ENCODE measurements at places on chromosomes 1 and 21.

GRCh38 chr1:219660666-219661463, 48.0 kb upstream of the ZC3H11B start:
- DNase-seq = peak; percentile 75

GRCh38 chr1:52653207-52653849, 20.4 kb downstream of the SHISAL2A start:
- DNase-seq = no peak

- no peak for DNase-seq
Observed at GRCh38 chr1:28244549-28245251, 8.8 kb downstream of the ATP5IF1 start.

GRCh38 chr1:226104671-226105121, 42.2 kb downstream of the H3-3A start:
- DNase-seq = no peak

- no peak for DNase-seq
Observed at GRCh38 chr1:75519651-75520427, 91.1 kb downstream of the SLC44A5 start.

GRCh38 chr1:48182439-48182838, 40.1 kb upstream of the SLC5A9 start:
- no peak for DNase-seq

DNA sequence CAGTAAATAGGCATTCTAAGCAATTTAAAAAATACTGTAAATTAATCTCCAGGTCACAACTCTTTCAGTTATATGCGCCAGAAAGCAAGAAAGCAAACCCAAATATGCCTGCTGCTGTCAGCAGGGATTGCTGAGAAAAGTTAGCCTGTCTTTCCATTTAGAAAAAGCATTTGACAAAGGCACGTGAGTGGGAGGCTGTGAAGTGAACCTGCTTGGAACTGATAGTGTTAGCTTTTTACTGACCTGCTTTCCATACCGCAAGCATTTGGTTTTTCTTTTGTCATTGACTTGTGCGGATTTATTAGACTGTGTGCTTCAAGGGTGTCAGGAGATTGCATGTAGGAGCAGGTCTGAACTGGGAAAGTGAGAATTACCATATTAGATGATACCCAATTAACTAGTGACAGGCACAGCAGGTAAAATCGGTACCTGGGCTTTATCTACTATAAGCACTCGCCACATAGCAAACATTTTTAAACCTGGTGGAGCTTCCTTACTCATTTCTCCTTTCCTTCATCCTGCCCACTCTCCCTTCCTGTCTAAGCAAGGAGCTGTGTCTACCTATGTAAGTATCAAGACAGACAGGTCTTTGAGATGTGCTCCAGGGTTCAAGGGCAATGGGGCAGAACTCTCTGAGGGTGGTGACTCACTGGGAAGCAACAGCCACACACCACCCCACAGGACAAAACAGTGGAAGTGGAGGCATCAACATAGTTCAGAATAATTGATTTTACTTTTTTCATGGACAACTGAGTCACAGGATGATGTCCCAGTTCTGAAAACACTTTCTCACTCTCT, 323.9 kb downstream of the DISC1 start:
- DNase-seq = no peak

DNA sequence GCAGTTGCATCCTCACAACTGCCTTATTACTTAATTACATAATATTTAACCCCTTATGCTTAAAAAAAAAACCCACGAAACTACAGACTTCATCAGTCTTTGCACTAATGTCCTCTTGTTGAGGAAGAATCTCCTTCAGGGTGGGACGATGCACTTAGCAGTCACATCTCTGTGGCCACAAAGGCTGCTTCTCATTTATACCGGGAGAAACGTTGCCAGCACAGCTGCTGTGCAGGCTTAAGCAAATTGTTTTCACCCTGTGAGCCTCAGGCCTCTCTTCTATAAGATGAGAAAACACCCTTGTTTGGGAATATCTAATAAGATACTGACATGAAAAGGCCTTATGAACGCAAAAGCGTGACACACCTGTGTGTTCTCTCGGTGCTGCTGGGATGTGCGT, 2.9 kb upstream of the OBSCN start:
- DNase-seq = no peak

- DNase-seq = no peak
Observed at GRCh38 chr1:175054736-175055135, 12.9 kb upstream of the TNN start.

- DNase-seq = no peak
Observed at GRCh38 chr1:69256036-69256435, 311.7 kb upstream of the LRRC7 start.

- DNase-seq = no peak
Observed at GRCh38 chr1:97424209-97424608, 496.6 kb downstream of the DPYD start.

DNA sequence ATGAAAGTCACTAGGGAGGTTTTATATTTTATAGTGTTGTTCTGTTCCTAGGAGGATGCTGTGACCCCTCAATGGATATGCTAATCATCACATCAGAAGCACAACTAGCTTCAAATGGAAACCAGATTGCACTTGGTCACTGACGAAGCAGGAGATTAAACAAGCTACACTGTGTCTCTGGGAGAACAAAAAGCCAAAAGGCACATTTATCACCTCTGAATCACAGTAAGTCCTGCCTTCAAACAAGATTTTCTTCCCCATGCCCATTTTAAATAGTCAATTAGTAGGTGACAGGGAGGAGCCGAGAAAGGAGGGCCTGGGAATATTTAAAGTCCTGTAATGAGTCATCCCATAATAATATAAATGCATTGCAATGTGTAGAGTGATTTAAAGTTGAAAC, 38.1 kb downstream of the RGS2 start:
- DNase-seq = peak; percentile 55

DNA sequence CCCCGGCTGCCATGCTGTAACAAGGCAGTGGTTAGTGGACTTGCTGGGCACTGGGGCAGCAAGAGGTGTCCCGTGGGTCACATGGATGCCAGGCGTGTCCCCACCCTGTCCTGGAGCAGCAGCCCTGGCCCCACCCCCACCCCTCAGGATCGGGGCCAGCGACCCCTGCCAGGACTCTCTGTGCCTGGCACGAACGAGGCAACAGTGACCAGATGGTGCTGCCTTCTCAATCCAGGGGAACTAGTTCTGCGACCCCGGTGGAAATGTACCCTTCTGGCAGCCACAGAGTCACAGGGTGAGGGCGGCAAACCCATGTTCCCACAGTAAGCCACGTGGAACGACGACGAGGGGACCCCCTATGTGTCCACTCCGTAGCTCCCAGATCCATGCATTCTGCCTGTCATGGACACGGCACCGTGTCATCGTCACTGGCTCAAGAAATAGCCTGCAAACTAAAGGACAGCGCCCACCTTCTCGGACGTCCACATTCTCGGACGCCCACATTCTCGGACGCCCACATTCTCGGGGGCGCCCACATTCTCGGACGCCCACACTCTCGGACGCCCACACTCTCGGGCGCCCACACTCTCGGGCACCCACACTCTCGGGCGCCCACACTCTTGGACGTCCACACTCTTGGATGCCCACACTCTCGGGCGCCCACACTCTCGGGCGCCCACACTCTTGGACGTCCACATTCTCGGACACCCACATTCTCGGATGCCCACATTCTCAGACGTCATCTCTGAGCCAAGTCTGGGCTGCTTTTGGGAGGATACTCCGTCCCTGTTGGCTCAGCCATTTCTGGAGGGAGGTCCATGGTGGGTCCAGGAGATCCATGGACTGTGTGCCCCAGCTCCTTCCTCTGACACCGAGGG, 19.6 kb upstream of the ACTRT2 start:
- no peak for DNase-seq

DNA sequence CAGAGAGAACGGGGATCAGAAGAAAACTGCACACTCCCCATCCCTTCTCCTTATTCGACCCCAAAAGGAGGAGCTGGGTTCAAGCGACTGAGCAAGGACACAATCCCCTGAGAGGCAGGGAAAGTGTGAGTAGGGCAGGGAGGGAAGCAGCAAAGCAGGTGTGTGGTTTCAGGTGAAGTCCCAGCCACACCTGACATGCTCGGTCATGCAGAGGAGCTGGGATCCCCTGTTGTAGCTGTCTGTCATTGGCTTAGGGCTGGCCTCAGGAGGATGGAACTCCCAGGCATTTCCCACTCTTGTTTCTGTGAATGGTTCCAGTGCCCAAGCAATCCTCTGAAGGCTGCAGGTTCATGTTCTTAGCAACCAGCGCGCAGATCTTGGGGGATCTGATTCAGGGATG, 150.7 kb downstream of the DSCAM start:
- no peak for DNase-seq

DNA sequence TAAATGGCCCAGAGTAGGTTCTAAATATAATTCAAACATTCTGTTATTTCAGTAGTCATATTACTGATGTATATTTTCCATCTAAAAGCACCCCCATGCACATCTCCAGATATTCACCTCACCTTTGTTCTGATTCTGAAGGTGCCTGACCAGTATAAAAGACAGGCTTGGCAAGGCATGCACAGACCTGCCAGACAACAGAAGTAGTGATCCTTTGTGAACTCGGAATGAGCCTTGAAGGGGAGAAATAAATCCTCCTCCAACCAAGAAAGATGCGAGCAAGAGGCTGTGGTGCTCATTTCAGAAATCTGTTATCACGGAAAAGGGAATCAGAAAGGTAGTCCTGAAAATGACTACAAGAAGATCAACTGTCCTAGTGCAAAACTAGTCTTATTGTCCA, 287.3 kb downstream of the VAV3 start:
- no peak for DNase-seq

DNA sequence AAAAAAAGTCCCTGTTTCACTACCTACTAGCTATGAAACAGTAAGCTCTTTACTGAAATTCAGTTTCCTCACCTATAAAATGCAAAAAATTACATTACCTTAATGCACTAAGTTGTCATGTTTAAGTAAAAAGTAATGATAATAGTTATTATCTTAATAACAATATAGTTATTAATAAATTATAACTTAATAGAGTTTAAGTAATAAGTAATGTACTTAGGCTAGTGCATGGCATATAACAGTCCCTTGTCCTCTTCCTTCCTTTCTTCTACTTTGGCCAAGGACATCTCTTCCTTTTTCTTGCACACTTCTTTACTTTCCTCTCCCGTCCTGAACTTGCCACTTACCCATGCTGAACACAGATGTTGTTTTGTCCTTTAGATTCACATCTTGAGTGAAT, 9.0 kb downstream of the TMEM200B start:
- no peak for DNase-seq

- DNase-seq = no peak
Observed at GRCh38 chr1:159207774-159208173, 3.1 kb downstream of the ACKR1 start.

DNA sequence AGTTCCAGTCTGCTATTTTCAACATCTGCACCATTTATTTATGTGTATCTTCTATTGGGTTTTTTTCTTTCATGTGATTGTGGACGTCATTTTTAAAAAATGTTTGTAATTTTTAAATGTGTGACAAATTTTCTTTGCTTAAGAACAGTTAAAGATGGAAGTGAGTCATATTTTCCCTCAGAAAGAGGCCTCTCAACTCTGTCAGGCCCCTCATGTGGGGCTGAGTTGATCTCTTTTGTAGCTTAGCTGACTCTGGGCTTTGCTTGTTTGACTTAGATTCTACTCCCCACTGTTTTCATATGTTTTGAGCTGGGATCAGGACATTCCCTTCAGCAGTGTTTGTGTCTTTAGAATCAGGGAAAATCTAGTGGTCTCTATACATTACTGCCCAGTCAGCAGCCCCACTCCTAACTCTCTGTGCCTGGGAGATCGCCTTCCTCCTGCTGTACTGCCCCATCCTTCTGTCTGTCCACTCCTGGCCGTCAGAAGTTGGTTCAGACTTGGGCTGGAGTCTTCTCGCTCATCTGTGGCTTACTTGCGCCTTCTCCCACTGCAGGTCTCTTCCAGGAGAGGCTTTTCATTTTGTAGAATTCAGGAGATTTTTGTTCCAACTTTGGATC, 137.4 kb downstream of the DYRK1A start:
- peak; percentile 33 for DNase-seq

DNA sequence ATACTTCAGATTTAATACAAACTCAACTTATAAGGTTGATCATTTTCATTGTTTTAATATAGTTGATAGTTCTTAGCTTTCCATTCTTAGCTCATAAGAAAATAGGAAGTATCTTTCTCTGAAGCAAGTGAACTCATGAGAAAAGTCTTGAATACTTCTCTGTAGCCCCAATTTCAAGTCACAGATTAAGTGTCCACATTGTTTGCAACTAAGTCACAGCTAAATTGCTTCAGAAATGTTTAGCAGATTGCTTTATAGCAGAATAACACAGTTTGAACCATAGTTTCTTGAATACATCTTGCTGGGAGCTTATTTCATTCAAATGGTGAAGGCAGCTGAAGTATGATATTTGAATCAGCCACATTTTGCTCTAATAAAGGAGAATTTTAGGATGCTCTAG, 10.6 kb upstream of the PKN2 start:
- DNase-seq = no peak

DNA sequence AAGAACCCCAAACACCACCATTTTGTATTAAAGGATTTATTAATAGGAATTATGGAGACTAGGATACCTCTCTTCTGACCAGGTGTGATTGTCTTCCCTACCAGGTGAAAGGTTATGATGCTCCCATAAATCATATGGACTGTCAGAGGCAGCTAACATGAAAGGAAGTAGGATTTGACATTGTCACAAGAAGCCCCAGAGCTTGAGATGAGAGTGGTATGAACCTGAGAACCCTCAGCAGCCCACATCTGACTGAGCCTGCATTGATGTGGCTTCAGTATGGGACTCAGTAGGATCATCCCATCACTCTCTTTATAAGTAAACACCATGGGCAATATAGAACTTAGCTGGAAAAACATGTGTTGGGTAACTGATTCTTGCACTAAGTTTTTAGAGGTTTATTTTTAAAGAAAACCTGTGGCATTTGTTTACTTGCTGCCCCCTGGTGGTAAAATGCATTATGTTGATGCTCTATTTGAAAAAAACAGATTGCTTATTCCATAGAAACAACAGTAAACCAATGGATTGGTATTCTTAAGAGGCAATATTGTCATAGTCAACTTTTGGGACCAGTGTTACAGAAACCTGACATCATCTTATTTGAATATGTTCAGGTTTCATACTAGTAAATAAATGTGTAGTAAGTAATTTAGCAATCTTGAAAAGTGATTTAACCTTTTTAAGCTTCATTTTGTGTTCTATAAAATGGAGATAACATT, 16.6 kb upstream of the CACYBP start:
- no peak for DNase-seq

DNA sequence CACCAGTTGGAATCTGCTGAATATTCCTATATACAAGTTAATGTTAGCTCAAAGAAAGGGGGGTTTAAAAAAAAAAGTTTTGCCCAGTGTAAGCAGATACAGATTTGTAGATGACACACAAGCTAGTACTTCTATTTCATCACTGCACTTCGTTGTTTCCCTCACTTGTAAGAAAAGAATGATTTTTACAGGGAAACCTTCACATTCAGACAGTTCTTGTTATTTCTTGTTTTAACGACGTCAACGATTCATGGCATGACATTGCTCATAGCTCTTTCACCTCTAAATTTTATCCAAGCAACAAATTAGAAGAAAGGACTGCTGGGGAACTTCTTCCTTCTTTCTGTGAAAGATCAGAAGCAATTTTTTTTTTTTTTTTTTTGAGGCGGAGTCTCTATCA, 25.7 kb upstream of the C1orf105 start:
- DNase-seq = no peak

DNA sequence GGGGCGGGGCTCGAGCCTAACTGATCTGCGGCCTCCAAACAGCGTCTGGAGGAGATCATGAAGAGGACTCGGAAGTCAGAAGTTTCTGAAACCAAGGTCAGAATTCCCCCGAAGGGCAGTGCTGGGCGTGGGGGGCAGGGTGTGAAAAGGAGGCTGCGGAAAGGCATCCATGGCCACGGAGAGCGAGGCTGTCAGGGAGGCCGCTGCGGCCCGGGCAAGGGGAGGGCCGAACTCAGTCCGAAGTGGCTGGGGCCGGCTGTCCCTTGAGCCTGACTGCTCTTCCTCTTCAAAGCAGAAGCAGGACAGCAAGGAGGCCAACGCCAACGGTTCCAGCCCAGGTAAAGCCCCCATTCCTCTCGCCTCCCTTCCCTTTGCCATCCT, 23.2 kb downstream of the MAP7D1 start:
- no peak for DNase-seq
